ENCODE measurements at places on chromosomes 5 and 9. TPM values are rescaled to one million over a fixed set of nuclear protein-coding genes. Genes with fewer than 3 reads are reported as not detected.

DNA sequence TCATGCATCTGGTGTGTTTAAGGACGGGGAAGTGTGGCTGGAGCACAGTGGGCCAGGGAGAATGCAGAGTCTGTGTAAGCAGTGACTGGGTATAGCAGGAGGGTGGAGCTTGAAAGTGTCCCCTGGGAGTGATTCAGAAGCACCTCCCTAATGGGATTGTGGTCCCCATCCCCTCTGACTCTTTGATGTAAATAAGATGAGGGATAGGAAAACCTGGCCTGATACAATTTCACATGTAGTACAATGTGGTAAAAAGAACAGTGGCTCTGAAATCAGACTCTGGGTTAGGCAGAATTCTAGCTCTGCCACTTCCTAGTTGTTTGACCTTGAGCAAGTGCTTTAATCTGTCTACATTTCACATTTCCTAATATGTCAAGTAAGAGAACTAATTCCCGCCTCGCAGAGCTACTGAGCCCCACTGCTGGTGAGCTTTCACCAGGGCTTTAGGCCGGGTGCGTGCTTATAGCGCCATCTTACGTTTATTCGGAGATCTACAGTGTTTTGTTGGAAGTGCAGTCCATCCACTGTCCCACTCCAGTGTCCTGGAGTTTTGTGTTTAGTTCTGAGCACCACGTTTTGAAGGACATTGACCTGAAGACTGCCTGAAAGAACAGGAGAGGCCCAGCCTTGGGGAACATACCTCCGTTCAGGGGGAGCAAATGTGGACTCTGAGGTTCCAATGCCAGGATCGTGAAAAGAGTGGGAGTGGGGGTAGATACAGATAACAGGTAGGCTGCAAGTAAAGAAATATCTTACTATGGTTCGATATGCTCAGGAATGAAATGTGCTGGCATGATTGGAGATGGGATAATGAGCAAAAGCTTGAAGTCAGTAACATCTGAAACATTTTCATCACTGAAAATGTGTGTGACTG, 51.2 kb upstream of the TESK1 start:
- DNase-seq, result peak; percentile 20
- no peaks in the 10 kb centered on the region for H3K36me3 ChIP-seq
- no peak overlapping the region for H3K4me3 ChIP-seq
- no peaks in the 10 kb centered on the region for H3K27me3 ChIP-seq
- no peaks in the 10 kb centered on the region for H3K4me1 ChIP-seq

- no peak for DNase-seq
- H3K27ac ChIP-seq, result no peak overlapping the region
- no peaks in the 10 kb centered on the region for H3K27me3 ChIP-seq
- H3K4me1 ChIP-seq, result no peaks in the 10 kb centered on the region
- H3K4me3 ChIP-seq, result no peak overlapping the region
These were observed 70.3 kb upstream of the VCAN start for GRCh38 chr5:83401122-83401731.

DNA sequence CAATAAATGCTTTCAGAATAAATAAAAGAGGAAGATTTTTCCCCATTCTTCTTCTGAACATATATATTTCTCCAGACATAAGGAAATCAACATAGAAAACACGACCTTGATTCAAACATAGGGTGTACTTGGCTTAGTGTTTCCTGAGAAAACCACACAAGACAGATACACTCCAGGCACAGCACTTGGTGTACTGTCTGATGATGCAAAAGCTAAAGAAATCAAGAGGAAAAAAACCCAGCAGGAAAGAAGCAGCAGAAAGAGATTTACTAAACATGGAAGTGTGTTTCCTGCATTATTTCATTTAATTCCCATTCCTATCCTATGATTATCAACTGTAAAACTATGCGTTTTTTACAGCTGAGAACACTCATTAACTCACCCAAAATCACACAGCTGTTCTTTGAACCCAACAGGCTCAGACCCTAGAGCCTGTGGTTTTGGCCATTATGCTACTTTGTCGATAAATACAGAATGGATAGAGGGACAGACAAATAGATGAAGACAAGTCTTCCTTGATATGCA, 46.1 kb downstream of the NIPAL4 start:
- no peak overlapping the region for H3K27ac ChIP-seq
- DNase-seq, result no peak
- H3K27me3 ChIP-seq, result no peaks in the 10 kb centered on the region
- peaks cover 5% of the 10 kb centered on the region for H3K4me1 ChIP-seq
- H3K4me3 ChIP-seq, result no peak overlapping the region

GRCh38 chr5:138803935-138804334, 50.7 kb downstream of the CTNNA1 start:
- H3K27me3 ChIP-seq, result no peaks in the 10 kb centered on the region
- no peaks in the 10 kb centered on the region for H3K4me1 ChIP-seq
- DNase-seq, result no peak

- H3K4me1 ChIP-seq, result no peaks in the 10 kb centered on the region
- no peak overlapping the region for H3K27ac ChIP-seq
- H3K27me3 ChIP-seq, result no peaks in the 10 kb centered on the region
- no peak for DNase-seq
- no peaks in the 10 kb centered on the region for H3K36me3 ChIP-seq
These were observed 607.2 kb upstream of the CLINT1 start for GRCh38 chr5:158466191-158466590.

DNA sequence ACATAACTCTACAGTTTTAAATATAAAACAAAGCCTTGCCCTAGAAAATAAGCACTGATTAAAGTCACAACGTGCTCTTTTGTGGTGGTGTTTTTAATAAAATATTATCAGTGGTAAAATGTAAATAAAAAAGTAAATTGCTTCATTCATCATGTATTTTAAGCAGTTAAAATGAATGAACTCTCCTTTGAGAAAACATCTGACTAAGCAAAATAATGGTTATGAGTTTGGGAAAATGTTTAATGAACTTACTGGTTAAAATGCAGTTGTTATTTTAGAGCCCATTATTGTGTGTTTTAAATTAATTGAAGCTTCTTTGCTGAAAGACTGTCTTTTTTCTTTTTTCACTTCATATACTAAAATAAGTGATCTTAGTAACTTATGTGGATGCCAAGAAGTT, 1007.5 kb upstream of the ARRDC3 start:
- no peak overlapping the region for H3K27ac ChIP-seq
- no peaks in the 10 kb centered on the region for H3K27me3 ChIP-seq
- no peaks in the 10 kb centered on the region for H3K4me1 ChIP-seq
- H3K4me3 ChIP-seq, result no peak overlapping the region
- DNase-seq, result no peak

GRCh38 chr5:9456435-9457042, 89.3 kb downstream of the SEMA5A start:
- H3K36me3 ChIP-seq, result no peaks in the 10 kb centered on the region
- DNase-seq, result no peak
- no peaks in the 10 kb centered on the region for H3K4me1 ChIP-seq

DNA sequence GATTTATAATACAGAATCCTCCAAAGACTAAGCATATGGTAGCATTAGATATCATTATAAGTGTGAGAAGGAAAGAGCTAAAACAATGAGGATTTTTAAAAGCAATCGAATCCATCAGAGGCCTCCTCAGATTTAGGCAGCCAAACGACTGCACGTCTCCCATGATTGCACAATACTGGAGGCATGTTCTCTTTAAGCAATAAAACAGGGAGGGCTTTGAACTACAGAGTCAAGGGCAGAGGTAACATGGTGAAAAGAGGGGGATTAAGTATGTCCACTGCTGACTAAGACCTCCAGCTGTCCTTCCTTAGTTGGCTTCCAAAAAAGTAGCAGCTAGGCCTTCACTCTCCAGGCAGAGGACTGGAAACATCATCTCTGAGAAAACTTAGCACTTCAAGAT, 298.7 kb upstream of the RGMB start:
- DNase-seq, result no peak
- H3K27ac ChIP-seq, result no peak overlapping the region
- H3K4me3 ChIP-seq, result no peak overlapping the region
- H3K27me3 ChIP-seq, result no peaks in the 10 kb centered on the region
- H3K4me1 ChIP-seq, result no peaks in the 10 kb centered on the region
- H3K36me3 ChIP-seq, result no peaks in the 10 kb centered on the region

DNA sequence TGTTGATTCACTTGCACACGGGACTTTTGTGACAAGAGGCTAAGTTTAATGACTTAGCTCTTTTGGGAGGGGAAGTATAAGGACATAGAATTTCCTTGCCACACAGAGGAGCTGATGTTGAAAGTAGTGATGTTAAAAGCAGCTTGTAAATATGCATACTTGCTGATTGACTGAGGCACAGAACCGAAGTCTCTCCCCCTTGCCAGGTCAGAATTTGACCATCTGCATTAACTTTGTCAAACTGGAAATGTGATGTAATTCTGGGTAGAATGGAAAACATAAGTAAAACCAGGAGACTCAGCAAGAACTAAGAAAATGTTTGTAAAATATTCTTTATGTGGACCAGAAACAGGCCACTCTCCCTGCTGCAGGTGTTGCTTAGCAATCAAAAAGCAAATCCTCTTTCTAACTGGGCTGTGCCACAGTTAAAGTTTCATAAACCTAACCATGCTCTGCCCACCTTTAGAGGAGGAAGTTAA, 284.2 kb downstream of the NR3C1 start:
- H3K27ac ChIP-seq, result no peak overlapping the region
- H3K4me1 ChIP-seq, result no peaks in the 10 kb centered on the region
- no peaks in the 10 kb centered on the region for H3K36me3 ChIP-seq
- H3K4me3 ChIP-seq, result no peak overlapping the region

GRCh38 chr5:17398866-17399835, 98.9 kb upstream of the TAF11L2 start:
- H3K4me3 ChIP-seq, result no peak overlapping the region
- H3K4me1 ChIP-seq, result no peaks in the 10 kb centered on the region
- H3K27me3 ChIP-seq, result no peaks in the 10 kb centered on the region
- no peak overlapping the region for H3K27ac ChIP-seq

DNA sequence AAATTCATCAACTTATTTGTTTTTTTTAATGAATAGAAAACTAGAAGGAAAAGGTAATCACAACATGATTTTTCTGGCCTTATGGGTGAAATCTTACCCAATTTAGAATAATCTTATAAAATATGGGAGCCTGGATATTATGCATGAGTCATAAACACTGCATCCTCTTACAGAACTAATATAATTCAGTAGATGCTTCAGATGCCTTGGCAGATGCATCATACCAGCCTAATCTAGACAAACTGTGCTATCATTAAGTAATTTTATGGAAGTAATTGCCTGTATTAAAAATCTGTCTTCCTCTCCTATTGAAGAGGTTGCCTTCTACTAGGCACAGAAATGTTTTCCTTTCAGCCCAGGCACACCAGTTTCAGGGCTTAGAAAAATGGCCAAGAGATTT, 2384.6 kb upstream of the WWC1 start:
- no peak overlapping the region for H3K4me3 ChIP-seq
- H3K27me3 ChIP-seq, result no peaks in the 10 kb centered on the region
- H3K4me1 ChIP-seq, result no peaks in the 10 kb centered on the region
- no peak overlapping the region for H3K27ac ChIP-seq

- H3K27me3 ChIP-seq, result no peaks in the 10 kb centered on the region
- no peak overlapping the region for H3K4me3 ChIP-seq
- no peaks in the 10 kb centered on the region for H3K36me3 ChIP-seq
- no peaks in the 10 kb centered on the region for H3K4me1 ChIP-seq
These were observed 53.9 kb upstream of the AFAP1L1 start for GRCh38 chr5:149217803-149218155.

SKIC3 gene
- 76.3 TPM for total RNA-seq

FOXD4L6 gene
- not detected for total RNA-seq

ECSCR gene
- 0.70 TPM for total RNA-seq

INVS gene
- total RNA-seq, result 16.4 TPM
